CD4-positive, alpha-beta memory T cell (primary cell): ENCODE measurements at places on chromosomes 1 and 21. TPM values are rescaled to one million over a fixed set of nuclear protein-coding genes. Genes with fewer than 3 reads are reported as not detected.

- no peaks in the 10 kb centered on the region for H3K36me3 ChIP-seq
- H3K27ac ChIP-seq: no peak overlapping the region
- no peaks in the 10 kb centered on the region for H3K27me3 ChIP-seq
- H3K4me3 ChIP-seq: no peak overlapping the region
These were observed 21.9 kb downstream of the FASLG start for GRCh38 chr1:172680733-172681275.

DNA sequence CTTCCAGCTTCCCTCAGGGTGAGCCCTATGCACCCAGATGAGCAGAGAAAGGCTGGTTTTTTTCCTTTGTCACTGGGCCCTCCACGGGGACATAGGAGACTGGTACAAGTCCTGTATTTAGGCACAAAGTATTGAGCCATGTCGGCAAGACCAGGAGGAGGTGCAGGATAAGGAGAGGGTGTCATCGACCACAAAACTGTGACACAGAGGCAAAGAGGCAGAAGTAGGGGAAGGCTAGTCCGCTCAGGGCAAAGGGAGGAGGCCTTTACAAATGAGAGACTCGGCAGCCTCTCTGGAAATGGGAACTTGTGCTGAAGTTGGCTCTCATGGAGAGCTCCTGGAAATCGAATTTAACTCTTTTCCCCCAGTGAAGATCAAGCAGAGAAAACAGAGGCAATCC lies 70.7 kb upstream of the CAMK1G start:
- no peak overlapping the region for H3K27ac ChIP-seq
- no peaks in the 10 kb centered on the region for H3K27me3 ChIP-seq
- no peaks in the 10 kb centered on the region for H3K4me1 ChIP-seq
- DNase-seq: no peak
- no peak overlapping the region for H3K4me3 ChIP-seq

- no peak overlapping the region for H3K4me3 ChIP-seq
- peaks cover 6% of the 10 kb centered on the region for H3K4me1 ChIP-seq
- no peaks in the 10 kb centered on the region for H3K27me3 ChIP-seq
- DNase-seq: peak; percentile 81
- H3K36me3 ChIP-seq: no peaks in the 10 kb centered on the region
- no peak overlapping the region for H3K27ac ChIP-seq
These were observed 42.4 kb downstream of the CTNNBIP1 start for GRCh38 chr1:9867408-9868243.

GRCh38 chr1:226708342-226708780 lies 30.7 kb downstream of the ITPKB start:
- H3K27ac ChIP-seq: peak overlapping the region; percentile 60
- H3K36me3 ChIP-seq: peaks cover 6% of the 10 kb centered on the region
- H3K4me3 ChIP-seq: no peak overlapping the region
- H3K4me1 ChIP-seq: peaks cover 92% of the 10 kb centered on the region
- DNase-seq: no peak
- no peaks in the 10 kb centered on the region for H3K27me3 ChIP-seq

DNA sequence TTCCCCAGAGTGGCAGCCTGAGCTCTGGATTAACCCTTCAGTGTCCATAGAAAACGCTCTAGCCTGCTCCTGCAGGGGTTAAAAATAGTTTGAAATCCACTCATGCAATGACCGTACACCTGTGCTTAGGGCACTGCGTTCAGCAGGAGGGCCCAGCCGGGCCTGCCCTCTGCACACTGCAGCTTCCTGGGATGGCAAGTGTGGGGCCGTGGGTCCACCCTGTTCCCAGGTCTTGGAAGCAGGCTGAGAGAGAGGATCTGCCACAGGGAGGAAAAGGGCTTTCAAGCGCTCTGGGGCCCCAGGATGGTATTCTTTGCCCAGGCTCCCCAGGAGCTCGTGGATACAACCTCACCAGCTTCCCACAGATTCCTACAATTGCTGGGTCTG lies 1.5 kb upstream of the S100B start:
- H3K27me3 ChIP-seq: no peaks in the 10 kb centered on the region
- peaks cover 24% of the 10 kb centered on the region for H3K4me1 ChIP-seq
- no peak overlapping the region for H3K4me3 ChIP-seq
- peak overlapping the region; percentile 1 for H3K27ac ChIP-seq
- no peak for DNase-seq
- H3K36me3 ChIP-seq: no peaks in the 10 kb centered on the region

DNA sequence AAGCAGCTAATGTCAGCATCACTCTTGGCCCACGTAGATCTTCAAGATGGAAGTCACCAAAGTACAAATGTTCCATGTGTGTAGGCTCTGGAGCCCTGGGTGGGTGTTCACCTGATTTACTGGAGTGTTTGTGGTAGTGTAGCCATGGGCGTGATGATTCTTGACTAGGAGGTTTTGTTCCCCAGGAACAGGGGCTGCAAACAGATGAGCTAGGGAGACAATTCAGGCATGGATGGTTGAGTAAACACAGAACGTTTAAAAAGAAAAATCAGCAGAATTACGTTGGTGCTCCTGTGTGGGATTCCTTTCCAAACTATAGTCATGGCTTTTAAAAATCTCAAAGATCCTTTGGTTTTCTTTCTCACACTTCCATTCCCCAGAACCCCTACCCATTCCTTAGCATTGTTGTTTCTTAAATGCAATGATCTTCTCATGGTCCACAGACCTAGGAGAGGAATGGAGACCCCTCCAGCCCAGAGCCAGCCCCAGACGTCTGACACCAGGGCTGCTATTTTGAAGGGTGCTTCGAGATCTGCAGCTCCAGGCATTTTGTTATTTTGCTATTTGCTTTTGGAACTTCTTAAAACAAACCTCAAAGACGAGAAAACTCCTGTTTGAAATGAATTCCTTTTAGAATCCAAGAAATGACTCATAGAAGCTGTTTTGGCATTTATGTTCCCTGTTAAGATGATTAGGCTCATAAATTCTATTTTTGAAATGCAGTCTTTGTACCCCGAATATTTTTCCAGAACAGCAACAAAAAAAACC lies 115.1 kb downstream of the ETS2 start:
- no peak for DNase-seq

- DNase-seq: no peak
- H3K4me1 ChIP-seq: no peaks in the 10 kb centered on the region
- no peaks in the 10 kb centered on the region for H3K36me3 ChIP-seq
- H3K27ac ChIP-seq: no peak overlapping the region
- H3K27me3 ChIP-seq: no peaks in the 10 kb centered on the region
- H3K4me3 ChIP-seq: no peak overlapping the region
These were observed 205.4 kb upstream of the NFIA start for GRCh38 chr1:60876952-60877351.

- no peaks in the 10 kb centered on the region for H3K36me3 ChIP-seq
- no peak overlapping the region for H3K4me3 ChIP-seq
- no peaks in the 10 kb centered on the region for H3K27me3 ChIP-seq
- no peaks in the 10 kb centered on the region for H3K4me1 ChIP-seq
These were observed 102.7 kb upstream of the AJAP1 start for GRCh38 chr1:4551706-4552105.

DNA sequence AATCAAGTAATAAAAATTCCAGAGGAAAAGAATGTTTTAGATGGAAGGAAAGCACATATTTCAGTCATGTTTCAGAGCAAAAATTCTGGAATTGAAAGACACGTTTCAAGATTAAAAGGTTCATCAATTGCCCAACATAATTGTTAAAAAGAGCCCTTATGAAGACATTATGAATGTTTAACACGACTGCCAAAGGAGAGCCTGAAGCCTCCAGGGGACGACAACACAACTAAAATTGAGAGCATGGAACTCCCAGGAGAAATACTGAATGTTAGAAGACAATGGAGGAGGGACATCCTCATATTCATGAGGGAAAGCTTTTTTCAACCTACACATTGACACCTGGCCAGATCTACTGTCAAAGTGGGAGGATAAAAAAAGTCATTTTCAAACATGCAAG lies 16.0 kb downstream of the OR2T11 start:
- H3K36me3 ChIP-seq: no peaks in the 10 kb centered on the region
- no peak overlapping the region for H3K4me3 ChIP-seq
- no peak overlapping the region for H3K27ac ChIP-seq
- H3K27me3 ChIP-seq: no peaks in the 10 kb centered on the region

- DNase-seq: no peak
- no peaks in the 10 kb centered on the region for H3K27me3 ChIP-seq
- H3K27ac ChIP-seq: no peak overlapping the region
- no peak overlapping the region for H3K4me3 ChIP-seq
These were observed 3.4 kb upstream of the PLEKHM2 start for GRCh38 chr1:15680561-15681348.

GRCh38 chr21:41824466-41825207 lies 54.5 kb downstream of the PRDM15 start:
- H3K4me3 ChIP-seq: no peak overlapping the region
- H3K4me1 ChIP-seq: no peaks in the 10 kb centered on the region
- no peaks in the 10 kb centered on the region for H3K36me3 ChIP-seq
- no peaks in the 10 kb centered on the region for H3K27me3 ChIP-seq
- DNase-seq: no peak

DNA sequence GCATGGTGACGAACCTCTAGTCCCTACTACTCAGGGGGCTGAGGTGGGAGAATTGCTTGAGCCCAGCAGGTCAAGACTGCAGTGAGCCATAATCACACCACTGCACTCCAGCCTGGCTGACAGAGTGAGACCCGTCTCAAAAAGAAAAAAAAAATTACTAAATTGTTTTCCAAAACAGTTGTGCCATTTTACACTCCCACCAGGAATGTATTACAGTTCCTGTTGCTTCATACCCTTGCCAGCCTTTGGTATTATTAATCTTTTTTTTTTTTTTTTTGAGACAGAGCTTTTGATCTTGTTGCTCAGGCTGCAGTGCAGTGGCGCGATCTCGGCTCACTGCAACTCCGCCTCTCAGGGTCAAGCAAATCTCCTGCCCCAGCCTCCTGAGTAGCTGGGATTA lies 55.9 kb downstream of the RPS6KA1 start:
- H3K4me1 ChIP-seq: no peaks in the 10 kb centered on the region
- H3K27me3 ChIP-seq: no peaks in the 10 kb centered on the region
- no peak overlapping the region for H3K4me3 ChIP-seq

Gene S100A9
- 7.7 TPM for total RNA-seq

Gene TRIM45
- total RNA-seq: 0.20 TPM

Gene ANGPTL3
- total RNA-seq: not detected

Gene KANK4
- not detected for total RNA-seq

Gene AGMAT
- total RNA-seq: 3.3 TPM

Gene C1QB
- 2.1 TPM for total RNA-seq

Gene OLIG2
- total RNA-seq: not detected

Gene PERM1
- total RNA-seq: not detected

Gene DENND2D
- total RNA-seq: 284 TPM

Gene DMRTA2
- not detected for total RNA-seq

Gene GAS5
- total RNA-seq: 676 TPM
